ENCODE measurements at places on chromosomes 4 and X. TPM values are rescaled to one million over a fixed set of nuclear protein-coding genes. Genes with fewer than 3 reads are reported as not detected.
A peak's percentile ranks its signal among the peaks of the same experiment; 100 is the strongest.

DNA sequence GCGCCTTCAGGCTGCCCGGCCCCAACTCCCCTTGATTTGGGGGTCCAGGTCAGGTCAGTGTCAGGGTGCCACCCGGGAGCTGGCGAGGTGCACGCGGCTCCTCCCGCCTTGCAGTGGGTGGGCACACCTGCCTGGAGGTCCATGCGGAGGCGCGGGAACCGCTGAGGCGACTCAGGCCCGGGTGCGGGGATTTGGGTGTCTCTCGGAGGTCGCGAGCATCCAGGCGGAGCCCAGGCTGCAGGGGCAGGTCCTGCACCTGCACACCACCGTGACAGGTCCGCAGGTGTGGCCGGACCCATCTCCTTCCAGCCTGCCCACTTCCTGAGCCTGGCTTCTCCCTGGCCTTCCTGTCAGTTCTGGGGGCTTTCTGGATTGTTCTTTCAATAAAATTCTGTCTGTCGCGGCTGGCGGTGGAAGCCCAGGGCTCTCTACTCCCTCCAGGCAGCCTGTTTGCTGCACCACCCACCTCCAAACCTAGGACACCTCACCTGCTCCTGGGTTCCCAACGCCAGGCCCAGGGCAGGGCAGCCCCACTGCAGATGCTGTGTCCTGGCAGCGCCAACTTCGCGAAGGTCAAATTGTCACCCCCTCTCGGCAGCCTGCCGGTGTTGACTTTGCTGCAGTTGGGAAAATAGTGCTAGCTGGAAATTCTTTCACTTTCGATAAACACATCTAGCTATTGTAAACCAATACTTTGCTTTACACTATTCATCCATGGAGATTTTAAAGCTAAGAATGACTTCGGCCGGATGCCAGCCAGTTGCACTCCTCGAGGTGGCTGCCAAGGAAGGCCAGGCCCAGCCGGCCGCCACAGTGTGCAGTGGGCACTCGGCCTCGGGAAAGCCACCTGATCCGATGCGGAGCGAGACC lies 35.9 kb downstream of the FGFRL1 start:
- no peak overlapping the region for H3K4me3 ChIP-seq
- H3K36me3 ChIP-seq, result no peaks in the 10 kb centered on the region
- H3K27me3 ChIP-seq, result peaks cover 2% of the 10 kb centered on the region
- H3K27ac ChIP-seq, result no peak overlapping the region
- DNase-seq, result no peak

- no peaks in the 10 kb centered on the region for H3K36me3 ChIP-seq
- H3K4me1 ChIP-seq, result no peaks in the 10 kb centered on the region
- no peak overlapping the region for H3K27ac ChIP-seq
- H3K27me3 ChIP-seq, result no peaks in the 10 kb centered on the region
- H3K4me3 ChIP-seq, result no peak overlapping the region
Observed at GRCh38 chrX:149312988-149313387, 192.1 kb downstream of the IDS start.

DNA sequence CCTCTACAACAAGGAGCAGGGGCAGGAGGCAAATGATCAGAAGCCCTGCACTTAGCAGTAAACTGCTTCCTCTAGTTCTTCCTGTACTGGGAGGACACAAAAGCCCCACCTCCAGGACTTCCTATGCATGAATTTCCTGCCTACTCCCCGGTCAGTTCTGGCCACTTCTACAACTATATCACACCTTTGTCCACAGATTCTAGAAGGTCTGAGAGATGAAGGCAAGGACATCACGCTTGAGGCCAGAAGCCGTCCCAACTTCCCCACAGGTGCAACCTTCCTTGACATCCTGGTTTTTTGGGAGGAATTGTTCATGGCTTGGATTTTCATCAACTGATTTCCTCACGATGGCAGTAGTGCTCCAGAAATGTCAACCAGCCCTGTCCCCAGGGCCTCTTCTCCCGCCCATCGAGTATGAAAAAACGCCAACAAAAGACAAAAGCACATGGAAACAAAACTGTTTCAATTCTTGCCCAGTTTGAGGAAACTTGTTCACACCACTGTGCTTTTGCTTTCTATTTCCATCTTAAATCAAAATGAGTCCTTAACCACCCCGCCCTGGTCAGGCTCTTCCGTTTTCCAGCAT lies 206.5 kb upstream of the STK26 start:
- peaks cover 42% of the 10 kb centered on the region for H3K4me1 ChIP-seq
- DNase-seq, result peak; percentile 91
- H3K27me3 ChIP-seq, result peaks cover 3% of the 10 kb centered on the region
- H3K27ac ChIP-seq, result peak overlapping the region; percentile 88
- peak overlapping the region; percentile 83 for H3K4me3 ChIP-seq
- no peaks in the 10 kb centered on the region for H3K36me3 ChIP-seq

GRCh38 chr4:94253036-94253435 lies 45.4 kb downstream of the SMARCAD1 start:
- peaks cover 10% of the 10 kb centered on the region for H3K36me3 ChIP-seq
- H3K4me3 ChIP-seq, result no peak overlapping the region
- no peaks in the 10 kb centered on the region for H3K27me3 ChIP-seq

DNA sequence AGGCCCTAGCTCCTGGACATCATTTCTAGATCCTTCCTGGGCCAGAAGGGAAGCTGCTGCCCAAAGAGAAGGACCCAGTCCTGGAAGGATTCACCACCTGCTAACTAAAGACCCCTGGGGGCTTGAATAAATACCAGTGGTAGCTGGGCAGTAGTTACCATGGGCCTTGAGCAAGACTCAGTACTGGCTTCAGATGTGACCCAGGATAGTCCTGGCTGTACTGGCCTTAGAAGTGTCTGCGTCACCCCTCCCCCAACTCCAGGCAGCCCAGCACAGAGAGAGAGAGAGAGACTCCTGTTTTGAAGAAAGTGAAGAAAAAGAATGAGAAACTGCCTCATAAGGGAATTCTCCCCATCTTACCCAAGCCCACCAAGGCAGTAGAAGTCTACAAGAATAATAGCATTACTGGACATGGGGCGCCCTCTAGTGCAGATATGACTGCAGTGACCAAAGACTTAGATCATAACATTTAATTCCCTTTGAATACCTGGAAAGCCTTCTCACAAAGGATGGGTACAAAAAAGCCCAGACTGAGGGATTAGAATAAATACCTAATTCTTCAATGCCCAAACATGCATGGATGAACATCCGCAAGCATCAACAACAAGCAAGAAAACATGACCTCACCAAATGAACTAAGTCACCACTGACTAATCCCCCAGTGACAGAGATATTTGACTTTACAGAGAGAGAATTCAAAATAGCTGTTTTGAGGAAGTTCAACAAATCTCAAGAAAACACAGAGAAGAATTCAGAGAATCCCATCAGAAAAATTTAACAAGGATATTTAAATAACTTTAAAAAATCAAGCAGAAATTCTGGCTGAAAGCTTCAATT lies 171.8 kb downstream of the HNRNPD start:
- H3K27me3 ChIP-seq, result no peaks in the 10 kb centered on the region
- H3K27ac ChIP-seq, result no peak overlapping the region
- H3K4me1 ChIP-seq, result no peaks in the 10 kb centered on the region
- H3K36me3 ChIP-seq, result no peaks in the 10 kb centered on the region
- H3K4me3 ChIP-seq, result no peak overlapping the region
- DNase-seq, result peak; percentile 4

DNA sequence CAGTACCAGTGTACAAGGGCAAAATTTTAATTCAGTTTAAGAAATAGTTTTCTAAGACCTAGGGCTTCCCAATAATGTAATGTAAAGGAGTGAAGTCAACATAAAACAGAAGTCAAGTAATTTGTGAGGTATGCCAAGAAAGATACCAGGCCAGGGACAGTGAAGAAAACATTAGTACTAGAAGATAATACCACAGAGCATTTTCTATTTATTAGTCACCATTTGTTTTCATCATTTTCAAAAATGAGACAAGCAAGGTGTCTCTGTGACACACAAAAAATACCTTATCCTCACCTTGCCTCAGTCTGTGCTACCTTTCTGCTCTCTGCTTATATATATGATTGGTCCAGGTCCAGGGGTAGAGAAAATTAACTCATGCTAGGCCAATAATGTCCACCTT lies 46.8 kb downstream of the VEGFC start:
- H3K4me1 ChIP-seq, result no peaks in the 10 kb centered on the region
- no peak for DNase-seq
- H3K27ac ChIP-seq, result no peak overlapping the region
- no peak overlapping the region for H3K4me3 ChIP-seq
- no peaks in the 10 kb centered on the region for H3K36me3 ChIP-seq
- no peaks in the 10 kb centered on the region for H3K27me3 ChIP-seq

CXorf51B gene
- polyA plus RNA-seq, result not detected

SLC26A1 gene
- polyA plus RNA-seq, result 0.52 TPM

SRPK3 gene
- not detected for polyA plus RNA-seq

MAGEA2B gene
- not detected for polyA plus RNA-seq

Measured in immature natural killer cell (primary cell).